ENCODE measurements at places on chromosomes 12 and 14.

- no peaks in the 10 kb centered on the region for H3K27me3 ChIP-seq
- DNase-seq, result no peak
- no peaks in the 10 kb centered on the region for H3K4me1 ChIP-seq
- no peak within 1 kb of the TSS for H3K4me3 ChIP-seq
- no peak within 1 kb of the TSS for H3K27ac ChIP-seq
Measured at GRCh38 chr12:69348162-69348938, at the start of gene LYZ. TSS of gene LYZ (plus strand) at chr12:69348381. CDS start at chr12:69348409, 28 bp downstream.

DNA sequence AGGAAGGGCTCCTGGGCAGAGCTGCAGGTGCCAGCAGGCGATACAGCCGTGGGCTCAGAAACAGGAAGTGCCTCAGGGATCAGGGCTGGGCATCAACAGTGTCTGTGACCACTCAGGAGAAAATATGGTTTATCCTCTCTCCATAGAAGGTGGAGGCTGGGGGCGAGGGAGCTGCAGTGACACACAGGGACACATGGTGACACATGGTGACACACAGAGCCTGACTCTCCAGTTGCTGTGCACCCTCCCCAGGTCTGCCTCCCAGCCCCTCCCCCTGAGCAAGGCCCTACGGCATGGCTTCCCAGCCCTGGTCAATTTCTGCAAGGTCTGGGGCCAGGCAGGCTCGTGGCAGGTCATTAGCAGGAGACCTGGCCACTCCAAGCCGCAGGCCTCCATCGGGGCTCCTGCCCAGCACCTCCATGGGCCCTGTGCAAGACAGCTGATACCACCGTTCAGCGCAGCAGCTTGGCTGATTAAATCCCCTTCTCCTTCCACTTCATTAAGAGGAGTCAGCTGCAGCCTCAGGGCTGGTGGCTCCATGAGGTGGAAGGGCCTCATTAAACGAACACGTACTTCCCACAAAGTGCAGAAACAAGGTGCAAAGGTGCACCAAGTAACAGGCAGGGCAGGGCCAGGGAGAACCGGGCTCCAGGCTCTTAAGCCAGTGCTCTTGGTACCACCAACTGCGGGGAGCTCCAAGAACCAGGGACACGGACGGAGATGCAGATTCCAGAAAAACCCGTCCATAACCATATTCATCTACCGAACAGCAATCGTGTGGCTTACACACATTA lies 60.7 kb downstream of the CCNK start:
- no peak overlapping the region for H3K27ac ChIP-seq
- peak; percentile 37 for DNase-seq
- H3K4me3 ChIP-seq, result no peak overlapping the region
- H3K4me1 ChIP-seq, result peaks cover 22% of the 10 kb centered on the region

DNA sequence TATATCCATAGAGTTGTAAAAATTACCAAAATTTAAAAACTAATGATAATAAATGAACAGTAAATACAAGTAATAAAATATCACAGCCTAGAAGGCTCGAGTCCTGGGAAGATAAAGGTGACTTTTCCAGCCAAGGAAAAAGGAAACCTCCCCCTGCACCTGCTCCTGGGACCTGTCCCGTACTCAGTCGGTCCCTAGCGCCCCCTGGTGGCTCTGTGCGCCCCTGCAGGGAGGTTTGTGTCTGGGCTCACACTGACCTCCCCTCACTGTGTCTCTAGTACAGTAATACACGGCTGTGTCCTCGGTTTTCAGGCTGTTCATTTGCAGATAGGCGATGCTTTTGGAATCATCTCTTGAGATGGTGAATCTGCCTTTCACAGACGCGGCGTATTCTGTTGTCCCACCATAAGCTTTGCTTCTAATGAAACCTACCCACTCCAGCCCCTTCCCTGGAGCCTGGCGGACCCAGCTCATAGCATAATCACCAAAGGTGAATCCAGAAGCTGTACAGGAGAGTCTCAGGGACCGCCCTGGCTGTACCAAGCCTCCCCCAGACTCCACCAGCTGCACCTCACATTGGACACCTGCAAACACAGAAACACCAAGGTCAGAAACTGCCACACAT lies 1030.4 kb downstream of the TMEM121 start:
- H3K27me3 ChIP-seq, result no peaks in the 10 kb centered on the region
- no peak overlapping the region for H3K27ac ChIP-seq
- no peak overlapping the region for H3K4me3 ChIP-seq
- H3K4me1 ChIP-seq, result no peaks in the 10 kb centered on the region
- DNase-seq, result peak; percentile 13

GRCh38 chr14:37051153-37051552 lies 121.3 kb downstream of the SLC25A21 start:
- H3K4me3 ChIP-seq, result no peak overlapping the region
- no peaks in the 10 kb centered on the region for H3K27me3 ChIP-seq
- H3K27ac ChIP-seq, result no peak overlapping the region
- DNase-seq, result peak; percentile 22

- H3K36me3 ChIP-seq, result no peaks in the 10 kb centered on the region
- H3K27me3 ChIP-seq, result no peaks in the 10 kb centered on the region
- peak; percentile 13 for DNase-seq
- H3K4me3 ChIP-seq, result no peak overlapping the region
- peaks cover 45% of the 10 kb centered on the region for H3K4me1 ChIP-seq
- peak overlapping the region; percentile 63 for H3K27ac ChIP-seq
Measured at GRCh38 chr12:63977441-63977840, 132.9 kb downstream of the SRGAP1 start.

GRCh38 chr14:72186523-72186922 lies 254.3 kb downstream of the RGS6 start:
- H3K27me3 ChIP-seq, result peaks cover 56% of the 10 kb centered on the region
- no peak for DNase-seq
- no peak overlapping the region for H3K4me3 ChIP-seq

GRCh38 chr12:91252341-91252740 lies 69.7 kb upstream of the DCN start:
- DNase-seq, result no peak
- H3K27me3 ChIP-seq, result peaks cover 20% of the 10 kb centered on the region
- H3K27ac ChIP-seq, result no peak overlapping the region
- H3K4me1 ChIP-seq, result no peaks in the 10 kb centered on the region
- H3K36me3 ChIP-seq, result no peaks in the 10 kb centered on the region

- no peaks in the 10 kb centered on the region for H3K4me1 ChIP-seq
- no peaks in the 10 kb centered on the region for H3K27me3 ChIP-seq
- H3K4me3 ChIP-seq, result no peak overlapping the region
- DNase-seq, result no peak
- H3K36me3 ChIP-seq, result no peaks in the 10 kb centered on the region
Measured at GRCh38 chr14:67900231-67900630, 80.7 kb downstream of the RAD51B start.

- peak; percentile 88 for DNase-seq
- H3K36me3 ChIP-seq, result peaks cover 34% of the 10 kb centered on the region
- no peak overlapping the region for H3K4me3 ChIP-seq
- no peaks in the 10 kb centered on the region for H3K4me1 ChIP-seq
Measured at GRCh38 chr12:121443193-121443870, 43.4 kb downstream of the RNF34 start.

Measured in PC-3 (cell line).